Activated T-cell treated with anti-CD3 and anti-CD28 coated beads for 24 hours (primary cell): ENCODE measurements at places on chromosomes 1 and 21.

DNA sequence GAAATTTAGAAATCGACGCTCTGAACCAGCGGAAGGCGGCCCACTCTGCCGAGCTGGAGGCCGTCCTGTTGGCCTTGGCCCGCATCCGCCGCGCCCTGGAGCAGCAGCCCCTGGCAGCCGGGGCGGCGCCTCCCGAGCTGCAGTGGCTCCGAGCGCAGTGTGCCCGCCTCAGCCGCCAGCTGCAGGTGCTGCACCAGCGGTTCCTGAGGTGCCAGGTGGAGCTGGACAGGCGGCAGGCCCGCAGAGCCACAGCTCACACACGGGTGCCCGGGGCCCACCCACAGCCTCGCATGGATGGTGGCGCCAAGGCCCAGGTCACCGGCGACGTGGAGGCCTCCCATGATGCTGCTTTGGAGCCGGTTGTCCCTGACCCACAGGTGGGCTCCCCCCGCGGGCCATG lies 47.0 kb upstream of the DIP2A start:
- DNase-seq: no peak

DNA sequence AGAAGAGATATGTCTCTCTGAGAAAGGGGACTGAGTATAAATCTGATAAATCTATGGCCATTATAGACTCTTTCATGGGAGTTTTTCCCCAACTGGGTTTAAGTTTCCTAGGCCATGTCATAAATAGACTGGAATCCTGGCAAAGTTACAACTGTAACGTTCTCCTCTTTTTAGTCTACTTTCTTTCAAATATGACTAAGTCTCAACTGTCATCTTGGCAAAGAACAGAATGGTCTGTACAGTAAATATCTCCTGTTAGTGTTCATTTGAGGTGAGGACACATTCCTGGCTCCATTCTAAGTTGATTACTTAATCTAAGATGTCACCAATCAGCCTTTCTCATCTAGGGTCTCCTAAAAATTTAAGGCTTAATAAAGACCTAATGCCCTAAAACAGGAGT lies 300.5 kb downstream of the BRINP2 start:
- DNase-seq: no peak

DNA sequence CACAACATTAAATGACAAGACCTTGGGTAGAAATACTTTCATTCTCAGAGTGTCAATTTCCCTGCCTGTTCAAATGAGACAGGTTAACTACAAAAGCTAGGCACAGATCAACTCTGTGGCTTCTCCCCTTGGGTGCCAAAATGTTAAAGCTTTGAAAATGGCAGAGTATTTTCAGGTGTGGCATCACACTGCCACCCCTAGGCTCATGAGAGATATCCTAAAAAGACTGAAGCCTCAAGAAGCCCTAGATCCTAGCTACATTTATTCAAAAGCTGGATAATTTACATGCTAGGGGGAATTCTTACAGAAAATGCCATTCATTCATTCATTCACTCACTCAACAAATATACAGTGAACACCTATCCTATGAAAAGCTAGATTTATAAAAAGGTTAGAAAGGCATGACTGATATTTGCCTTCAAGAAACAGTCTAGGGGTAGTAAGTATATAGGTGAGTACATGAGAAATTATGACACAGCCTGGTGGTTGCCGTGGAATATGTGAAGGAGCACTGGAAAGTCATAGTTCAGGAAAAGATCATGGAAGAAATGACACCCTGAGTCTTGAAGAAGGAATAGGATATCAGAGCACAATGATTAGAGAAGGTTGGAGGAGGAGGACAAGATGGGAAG lies 15.9 kb upstream of the RAB4A start:
- DNase-seq: no peak

DNA sequence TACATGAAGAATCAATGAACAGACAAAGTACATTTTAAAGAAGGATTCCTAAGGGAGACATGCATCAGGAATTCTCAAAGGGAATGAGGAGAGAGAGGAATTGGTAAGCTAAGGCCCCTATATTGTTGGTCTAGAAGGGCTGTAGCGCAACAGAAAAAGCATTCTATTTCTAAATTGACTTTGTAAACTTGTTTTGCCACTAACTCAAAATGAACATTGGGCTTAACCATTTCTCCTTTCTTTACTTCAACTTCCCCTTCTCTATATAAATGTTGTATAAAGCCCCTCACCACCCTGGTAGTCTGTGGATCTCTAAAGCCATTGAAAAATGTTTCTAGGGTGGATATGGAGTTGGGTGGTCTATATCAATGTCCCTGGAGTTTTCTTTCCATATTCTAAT lies 20.4 kb upstream of the OR6N2 start:
- DNase-seq: no peak

DNA sequence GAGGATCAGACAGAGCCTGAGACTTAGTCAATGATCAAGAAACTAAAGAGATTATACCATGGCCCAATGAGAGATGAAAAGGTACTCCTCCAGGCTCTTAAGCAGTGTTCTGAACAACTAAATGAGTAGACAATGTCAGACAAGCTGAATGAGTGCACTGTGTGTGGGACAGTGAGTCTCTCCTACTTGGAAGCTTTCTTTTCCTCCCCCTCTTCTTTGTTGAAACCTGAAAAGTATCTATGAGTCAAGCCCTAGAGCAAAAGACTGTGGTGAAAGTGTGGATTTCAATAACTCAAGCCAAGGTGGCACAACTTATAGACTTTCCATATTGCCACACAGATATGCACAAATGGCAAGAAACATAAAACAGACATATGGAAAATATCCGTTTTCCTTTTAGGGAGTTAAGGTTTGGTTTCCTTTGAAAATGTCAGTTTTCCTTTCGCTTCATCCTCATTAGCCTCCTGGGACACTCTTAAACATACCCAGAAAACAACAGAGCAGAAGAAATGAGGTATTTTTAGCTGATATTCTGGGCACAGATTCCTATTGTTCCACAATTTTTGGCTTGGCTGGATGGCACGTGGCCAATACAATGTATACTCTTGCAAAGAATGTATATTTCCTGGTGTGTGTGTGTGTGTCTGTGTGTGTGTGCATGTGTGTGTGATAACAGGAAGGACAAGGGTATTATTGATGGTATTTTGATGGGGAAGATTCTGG lies 96.6 kb downstream of the LMX1A start:
- DNase-seq: no peak
